Natural killer cell (primary cell): ENCODE measurements at places on chromosomes 1 and 21. TPM values are rescaled to one million over a fixed set of nuclear protein-coding genes. Genes with fewer than 3 reads are reported as not detected.

GRCh38 chr1:207462535-207462934 lies 8.4 kb downstream of the CR2 start:
- no peak for DNase-seq

The RNU1-2 gene
- total RNA-seq = 3,038 TPM

- no peak for DNase-seq
These were observed 10.2 kb upstream of the SUSD4 start for GRCh38 chr1:223374064-223374610.

GRCh38 chr21:40652436-40652835 lies 194.5 kb downstream of the DSCAM start:
- DNase-seq = no peak

- peak; percentile 14 for DNase-seq
These were observed 1.5 kb downstream of the RGS2 start for GRCh38 chr1:192810253-192810880.

- DNase-seq = no peak
These were observed 16.9 kb upstream of the DMRTB1 start for GRCh38 chr1:53442299-53442698.

The INAVA gene
- total RNA-seq = 0.13 TPM

DNA sequence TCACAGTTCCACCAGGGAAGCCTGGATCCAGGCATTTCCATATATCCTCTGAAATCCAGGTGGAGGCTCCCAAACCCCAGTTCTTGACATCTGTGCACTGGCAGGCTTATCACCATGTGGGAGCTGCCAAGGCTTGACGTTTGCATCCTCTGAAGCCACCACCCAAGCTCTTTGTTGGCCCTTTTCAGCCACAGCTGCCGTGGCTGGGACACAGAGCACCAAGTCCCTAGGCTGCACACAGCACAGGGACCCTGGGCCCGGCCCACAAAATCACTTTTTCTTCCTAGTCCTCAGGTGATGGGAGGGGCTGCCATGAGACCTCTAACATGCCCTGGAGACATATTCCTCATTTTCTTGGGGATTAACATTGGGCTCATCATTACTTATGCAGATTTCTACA lies 22.3 kb downstream of the RNPC3 start:
- DNase-seq = no peak

The PRAMEF15 gene
- total RNA-seq = not detected

- DNase-seq = no peak
These were observed 88.5 kb upstream of the DEPDC1 start for GRCh38 chr1:68585351-68585750.

The ACTN2 gene
- not detected for total RNA-seq

GRCh38 chr1:54499360-54500106 lies 48.5 kb upstream of the ACOT11 start:
- DNase-seq = no peak

- no peak for DNase-seq
These were observed 137.6 kb upstream of the SGIP1 start for GRCh38 chr1:66396212-66396890.
